NCI-H1105 (cell line): ENCODE measurements at places on chromosomes 7 and 10.

DNA sequence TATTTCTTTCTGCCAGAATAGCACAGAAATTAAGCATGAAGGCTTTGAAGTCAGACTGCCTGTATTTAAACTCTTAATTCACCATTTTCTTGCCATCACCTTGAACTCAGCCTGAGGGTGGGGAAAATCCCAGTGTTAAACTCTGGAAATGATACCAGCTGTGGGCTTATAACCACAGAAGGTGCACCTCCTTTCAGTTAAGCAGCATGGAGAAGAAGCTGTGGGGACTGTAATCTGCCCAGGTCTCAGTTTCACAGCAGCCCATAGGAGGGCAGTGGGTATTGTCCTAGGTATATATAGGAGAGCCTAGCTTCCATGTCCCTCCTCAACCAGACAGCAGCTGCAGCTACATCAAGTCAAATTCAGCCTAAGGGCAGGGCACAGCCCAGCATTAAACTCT, 241.6 kb downstream of the HPSE2 start:
- no peak for DNase-seq

DNA sequence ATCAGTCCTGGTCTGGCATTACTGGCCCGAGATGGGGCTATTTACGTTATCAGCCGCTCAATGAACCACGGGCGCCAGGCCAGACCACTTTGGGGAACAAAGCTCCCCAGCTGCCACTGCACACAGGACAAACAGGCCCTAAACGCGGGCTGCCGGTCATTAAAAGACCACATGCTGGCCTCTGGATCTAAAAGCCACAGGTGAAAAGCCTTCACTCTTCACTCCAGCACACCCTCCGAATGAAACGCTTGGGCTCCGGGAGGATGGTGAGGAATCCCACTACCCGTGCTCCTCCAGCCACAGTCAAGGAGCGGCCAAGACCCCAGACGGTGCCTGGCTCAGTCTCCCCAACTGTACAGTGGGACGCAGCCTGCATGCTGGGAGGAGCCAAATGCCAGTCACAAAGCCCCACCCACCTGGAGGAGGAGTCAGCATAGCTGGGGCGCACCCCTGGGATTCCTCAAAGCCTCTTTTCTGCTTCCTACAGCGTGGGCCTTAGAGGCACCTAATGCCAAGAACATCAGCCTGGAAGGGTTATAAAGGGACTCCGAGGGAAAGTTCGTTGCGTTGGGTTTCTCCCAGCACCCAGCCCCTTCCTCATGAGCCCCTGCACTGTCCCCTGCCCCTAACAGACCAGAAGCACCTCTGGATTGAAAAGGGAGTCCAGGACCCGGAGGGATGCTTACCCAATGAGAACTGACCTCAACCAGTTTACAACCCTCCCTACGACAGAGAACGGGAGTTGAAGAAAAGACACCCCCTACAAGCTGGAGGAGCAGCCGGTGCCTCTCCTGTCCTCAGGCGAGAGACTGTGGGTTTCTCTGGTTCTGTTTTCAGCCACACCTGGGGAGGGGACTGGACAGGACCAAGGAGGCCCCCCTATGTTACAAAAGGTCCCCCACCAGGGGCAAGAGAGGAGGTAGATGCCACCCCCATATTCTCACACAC, 4.7 kb downstream of the PDGFA start:
- DNase-seq: no peak

DNA sequence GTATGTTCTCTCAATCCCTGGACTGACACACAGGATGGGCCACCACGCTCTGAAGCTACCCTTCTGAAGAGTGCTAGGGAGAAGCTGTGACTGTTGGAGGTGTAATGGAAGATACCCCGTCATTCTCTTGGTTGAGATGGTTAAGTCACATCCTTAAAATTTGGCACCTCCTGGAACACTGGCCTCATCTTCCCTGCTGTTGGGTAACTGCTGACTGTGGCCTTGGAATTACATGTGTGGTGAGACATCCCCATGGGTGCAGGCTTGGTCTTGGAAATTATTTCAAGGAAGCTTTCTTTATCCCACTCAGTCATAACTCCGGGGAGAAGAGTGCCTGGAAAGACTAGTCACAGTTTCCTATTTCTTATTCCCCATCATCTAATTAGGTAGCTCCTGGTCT, 62.0 kb downstream of the LRMDA start:
- DNase-seq: no peak

- DNase-seq: no peak
Measured at GRCh38 chr10:132980426-132981172, 38.2 kb upstream of the CFAP46 start.

DNA sequence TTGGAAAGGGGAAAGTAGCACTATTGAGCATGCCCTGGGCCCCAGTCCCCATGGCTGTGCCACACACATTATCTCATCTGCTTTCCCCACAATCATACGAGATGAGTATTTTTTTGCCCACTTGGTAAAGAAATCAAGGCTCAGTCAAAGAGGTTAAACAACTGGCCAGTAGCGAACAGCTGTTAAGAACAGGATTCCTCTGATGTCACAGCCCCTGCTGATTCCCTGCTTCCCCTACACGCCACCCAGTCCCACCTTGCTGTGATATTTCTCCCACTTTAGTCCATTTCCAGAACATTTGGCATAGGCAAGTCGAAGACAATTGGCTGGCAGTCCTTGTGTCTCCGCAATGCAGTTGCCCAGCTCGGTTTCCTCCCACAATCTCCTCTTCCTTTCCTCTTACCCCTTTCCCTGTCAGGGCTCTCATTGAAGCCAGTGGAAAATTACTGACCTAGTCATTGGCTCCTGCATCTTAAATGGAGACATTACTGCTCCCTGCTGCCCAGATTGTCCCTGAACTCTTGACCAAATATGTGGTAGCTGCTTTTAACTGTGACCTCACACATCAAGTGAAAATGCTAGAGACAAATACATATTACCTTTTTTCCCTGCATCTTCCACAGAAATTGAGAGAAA, 56.5 kb upstream of the EEPD1 start:
- DNase-seq: no peak

- DNase-seq: peak; percentile 31
Measured at GRCh38 chr7:92135052-92135889, 994 bp upstream of the CYP51A1 start.

DNA sequence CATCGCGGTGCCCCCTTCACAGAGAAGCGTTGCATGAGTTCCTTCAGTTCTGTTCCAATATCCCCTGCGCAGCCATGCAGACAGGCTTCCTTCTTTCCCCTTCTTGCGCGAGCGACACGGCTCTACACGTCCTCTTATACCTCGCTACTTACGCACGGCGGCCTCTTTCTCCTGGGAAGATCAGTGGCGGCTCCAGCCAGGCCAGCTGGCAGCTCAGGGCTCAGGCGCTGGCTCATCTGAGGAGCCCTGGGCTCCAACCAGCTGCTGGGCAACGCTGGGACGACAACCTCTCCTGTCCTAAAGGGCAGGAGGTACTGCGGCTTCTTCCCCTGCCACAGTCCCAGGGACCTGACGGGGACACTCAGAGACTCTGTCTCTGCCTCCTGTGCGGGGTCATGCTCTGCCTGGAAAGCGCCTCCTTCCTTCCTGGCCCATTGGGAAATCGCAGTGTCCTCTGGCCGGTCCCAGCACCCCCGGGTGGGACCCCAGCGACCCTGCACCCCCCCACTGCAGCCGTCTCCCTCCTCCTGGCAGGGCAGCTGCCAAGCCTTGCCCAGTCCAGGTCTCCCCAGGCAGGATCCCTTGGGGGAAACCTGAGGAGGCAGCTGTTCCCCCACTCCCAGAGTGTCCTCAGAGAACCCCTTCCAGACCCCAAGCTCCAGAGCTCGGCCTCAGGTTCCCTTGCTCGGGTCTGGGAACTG, 5.0 kb upstream of the FAM20C start:
- no peak for DNase-seq

GRCh38 chr10:104028823-104029520, 56.7 kb downstream of the COL17A1 start:
- DNase-seq: no peak

DNA sequence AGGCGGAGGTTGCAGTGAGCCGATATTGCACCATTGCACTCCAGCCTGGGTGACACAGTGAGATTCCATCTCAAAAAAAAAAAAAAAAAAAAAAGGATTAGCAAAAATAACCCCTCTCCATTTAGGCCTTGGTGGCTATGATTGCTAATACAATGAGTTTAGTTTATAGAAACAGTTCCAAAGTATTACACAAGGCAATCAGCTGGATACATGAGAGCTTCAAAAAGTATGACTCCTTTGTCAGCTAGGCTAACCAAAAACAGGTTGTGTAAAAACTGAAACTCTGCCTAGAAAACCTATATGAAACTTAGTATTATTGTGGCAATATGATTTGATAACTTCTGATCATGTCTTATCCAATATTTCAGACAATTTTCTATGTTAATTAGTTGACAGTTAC, 57.2 kb downstream of the SUGCT start:
- DNase-seq: no peak

- DNase-seq: no peak
Measured at GRCh38 chr7:114070246-114070645, 151.4 kb upstream of the PPP1R3A start.

GRCh38 chr10:122671355-122671754, 28.3 kb downstream of the C10orf120 start:
- DNase-seq: no peak

DNA sequence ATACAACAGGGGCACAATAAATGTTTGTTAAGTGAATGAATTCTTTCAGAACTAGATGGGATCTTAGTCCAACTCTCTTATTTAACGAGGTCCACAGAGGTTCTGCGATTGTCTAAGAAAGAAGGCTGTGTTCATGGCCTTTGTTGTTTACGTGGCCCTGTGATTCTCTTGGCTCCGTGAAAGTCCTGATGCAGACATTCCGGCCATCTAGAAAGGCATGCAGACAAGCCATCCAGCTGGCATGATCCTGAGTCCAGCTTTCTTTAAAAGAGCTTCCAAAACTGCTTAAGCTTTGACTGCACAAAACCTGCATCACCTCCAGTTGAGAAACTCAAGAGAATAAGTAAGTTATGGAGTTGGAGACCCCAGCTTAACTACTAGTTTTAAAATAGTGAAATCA, 26.0 kb downstream of the EGFR start:
- no peak for DNase-seq

DNA sequence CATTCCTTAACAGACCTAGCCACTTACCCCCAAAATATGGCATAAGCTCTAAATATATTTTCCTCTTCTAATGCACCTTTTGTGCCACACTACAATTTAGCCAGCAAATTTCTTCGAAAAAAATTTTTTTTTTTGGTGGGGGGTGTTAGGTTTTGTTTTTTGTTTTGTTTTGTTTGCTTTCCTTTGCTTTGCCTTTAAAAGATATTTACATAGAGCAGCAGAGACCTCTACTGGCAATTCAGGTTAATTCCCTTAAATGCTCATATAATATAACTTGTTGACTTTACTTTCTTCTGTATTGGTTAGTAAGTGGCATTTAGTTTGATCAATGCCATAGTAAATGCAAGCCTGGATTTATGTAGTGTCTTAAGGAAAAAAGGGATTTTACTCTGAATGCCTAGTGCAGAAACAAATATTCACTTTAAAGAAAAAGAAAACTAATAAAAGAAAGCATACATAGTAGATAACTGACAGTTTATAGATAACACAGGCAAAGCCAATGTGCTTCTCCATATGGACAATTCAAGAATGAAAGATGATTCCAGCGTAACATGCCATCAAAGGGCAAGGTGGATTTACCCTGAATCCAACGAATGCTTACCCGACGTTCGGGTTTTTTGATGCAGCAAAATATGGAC, 1250.6 kb downstream of the GATA3 start:
- DNase-seq: peak; percentile 20

DNA sequence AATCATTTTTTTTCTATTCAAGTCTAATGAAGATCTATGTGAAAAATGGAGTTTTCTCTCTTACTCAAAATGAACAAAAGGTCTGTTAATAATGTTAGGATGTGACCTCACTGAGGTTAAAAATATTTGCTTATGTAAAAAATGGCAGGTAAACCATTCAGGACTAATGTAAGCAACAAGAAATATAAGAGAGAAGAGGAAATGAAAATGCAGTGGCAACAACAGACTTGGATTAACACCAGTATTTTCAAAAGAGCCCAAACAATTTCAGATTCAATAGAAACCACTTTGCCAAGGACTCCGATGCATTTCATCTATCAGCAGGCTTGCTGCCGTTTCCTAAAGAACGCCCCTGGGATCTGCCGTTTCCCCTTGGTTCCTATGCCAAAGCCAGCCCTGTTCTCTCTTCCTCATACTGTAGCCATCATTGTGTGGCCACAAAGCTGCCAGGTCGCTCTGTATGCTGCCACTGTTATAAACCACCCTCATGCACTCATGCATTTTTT, 66.4 kb downstream of the MTURN start:
- no peak for DNase-seq
